ENCODE measurements at places on chromosomes 5 and 9.

GRCh38 chr5:146877178-146877681 lies 1.3 kb downstream of the PPP2R2B start:
- DNase-seq = peak; percentile 12

DNA sequence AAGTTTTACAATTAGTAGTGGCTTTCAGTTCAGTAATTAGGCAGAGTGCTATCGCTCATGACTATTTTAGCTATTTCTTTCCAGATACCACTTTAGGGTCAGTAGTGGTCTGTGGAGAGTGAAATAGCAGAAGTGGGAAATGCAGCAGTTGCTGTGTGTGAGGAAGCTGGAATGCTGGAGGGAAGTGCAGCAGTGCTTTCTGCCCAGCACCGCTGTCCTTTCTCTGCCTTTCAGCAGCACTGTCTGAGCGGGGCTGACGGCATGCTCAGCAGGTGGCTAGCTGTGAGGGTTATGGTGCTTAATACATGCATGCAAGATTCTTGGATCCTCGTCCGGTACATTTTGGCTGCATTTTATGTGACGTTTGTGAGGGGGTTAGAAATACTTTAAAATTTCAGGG lies 213.9 kb downstream of the PBX3 start:
- DNase-seq = no peak

DNA sequence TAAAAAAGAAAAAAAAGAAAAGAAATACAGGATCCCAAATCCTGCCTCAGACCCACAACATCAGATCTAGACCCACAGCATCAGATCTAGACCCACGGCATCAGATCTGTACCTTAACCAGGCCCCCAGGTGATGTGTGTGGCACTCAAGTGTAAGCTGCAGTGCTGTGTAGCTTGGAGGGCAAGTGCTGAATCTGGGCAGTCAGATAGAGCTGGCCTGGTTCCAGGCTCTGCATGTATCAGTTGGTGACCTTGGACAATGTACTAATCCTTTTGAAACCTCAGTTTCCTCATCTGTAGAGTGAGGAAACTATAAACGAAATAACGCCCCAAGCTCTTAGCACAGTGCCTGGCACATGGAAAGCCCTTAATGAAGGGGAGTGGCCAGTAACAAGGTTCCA lies 16.7 kb downstream of the COL15A1 start:
- DNase-seq = no peak

DNA sequence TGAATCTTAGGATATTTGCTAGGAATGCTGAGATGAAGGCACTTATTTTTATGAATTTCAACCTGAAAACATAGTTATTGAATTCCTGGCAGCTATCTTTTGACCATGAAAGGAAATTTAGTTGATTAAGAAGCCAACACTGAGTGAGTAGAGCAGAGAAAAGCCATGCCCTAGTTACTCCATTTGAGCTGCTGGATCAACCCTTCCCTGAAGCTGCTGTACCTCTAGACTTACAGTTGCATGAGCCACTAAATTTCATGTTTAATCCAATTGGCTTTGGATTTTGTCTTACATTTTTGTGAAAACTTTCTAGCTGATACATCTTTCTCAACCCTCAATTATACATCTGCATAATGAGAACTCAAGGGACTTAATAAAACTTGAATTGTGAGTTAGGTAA lies 54.6 kb downstream of the CDC42SE2 start:
- no peak for DNase-seq

DNA sequence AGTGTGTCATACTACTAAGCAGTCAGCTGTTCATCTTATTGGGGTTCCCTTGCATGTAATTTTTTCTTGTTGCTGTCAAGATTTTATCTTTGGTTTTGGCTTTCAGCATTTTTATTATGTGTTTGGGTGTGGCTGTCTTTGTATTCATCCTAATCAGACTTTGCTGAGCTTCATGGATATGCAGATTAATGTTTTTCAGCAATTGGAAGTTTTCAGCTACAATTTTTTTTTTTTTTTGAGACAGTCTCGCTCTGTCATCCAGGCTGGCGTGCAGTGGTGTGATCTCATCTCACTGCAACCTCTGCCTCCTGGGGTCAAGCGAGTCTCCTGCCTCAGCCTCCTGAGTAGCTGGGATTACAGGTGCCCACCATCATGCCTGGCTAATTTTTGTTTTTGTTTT lies 108.8 kb downstream of the BARX1 start:
- DNase-seq = no peak

- no peak for DNase-seq
These were observed 2.3 kb downstream of the DPYSL3 start for GRCh38 chr5:147507480-147508126.

DNA sequence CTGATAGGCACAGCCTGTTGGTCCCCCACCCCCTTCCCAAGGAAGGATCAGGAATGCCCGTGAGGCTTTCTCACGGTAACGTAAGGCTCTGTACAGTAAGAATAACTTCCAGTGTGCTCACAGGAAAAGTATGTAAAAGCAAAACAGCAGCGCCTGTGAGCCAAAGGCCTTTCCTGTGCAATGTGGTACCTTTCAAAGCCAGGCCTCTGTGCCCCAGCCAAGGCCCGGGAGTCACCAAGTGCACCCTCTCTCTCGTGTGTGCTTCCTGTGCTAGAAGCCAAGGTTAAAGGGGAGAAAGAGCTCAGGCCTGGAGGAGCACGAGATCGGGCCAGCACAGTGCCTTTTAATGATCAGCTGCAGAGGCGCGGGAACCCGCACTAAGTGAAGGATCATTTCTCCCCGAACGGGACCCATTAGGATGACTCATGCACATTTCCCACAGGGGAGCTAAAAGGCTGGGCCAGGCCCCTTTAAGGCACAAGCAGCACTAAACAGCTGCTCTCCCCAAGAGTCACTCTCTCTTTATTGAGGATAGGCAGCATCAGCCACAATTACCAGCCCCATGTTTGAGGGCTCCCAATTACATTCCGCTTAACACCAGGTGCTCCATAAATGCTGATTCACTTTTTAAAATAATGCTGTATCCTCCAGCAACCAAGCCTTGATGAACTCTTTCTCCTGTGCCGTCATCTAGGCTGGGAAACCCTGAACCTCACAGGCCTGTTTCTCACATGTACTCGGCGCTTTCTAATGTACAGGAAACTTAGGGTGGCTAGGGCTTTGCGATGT lies 42.8 kb downstream of the SHB start:
- peak; percentile 61 for DNase-seq

DNA sequence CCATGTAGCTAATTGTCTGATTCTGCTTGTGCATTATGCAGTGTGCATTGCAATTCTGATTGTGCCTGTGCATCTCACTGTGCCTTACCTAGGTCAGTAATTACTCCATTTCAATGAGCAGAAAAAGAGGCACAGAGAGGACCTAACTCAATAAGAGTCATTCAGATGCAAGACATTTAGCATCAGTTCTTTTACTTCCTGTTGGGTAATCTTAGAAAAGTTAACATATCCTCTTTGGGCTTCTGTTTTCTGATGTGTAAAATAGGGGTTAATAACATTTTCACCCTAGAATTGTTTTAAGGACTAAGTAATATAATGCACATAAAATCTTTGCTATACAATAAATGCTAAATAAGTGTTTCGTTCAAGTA lies 7.0 kb upstream of the DCTN4 start:
- DNase-seq = no peak

- no peak for DNase-seq
These were observed 55.3 kb upstream of the SLC30A5 start for GRCh38 chr5:69038539-69038938.

- no peak for DNase-seq
These were observed 1.9 kb downstream of the STOM start for GRCh38 chr9:121368138-121368522.

- DNase-seq = no peak
These were observed 140.6 kb upstream of the TLE4 start for GRCh38 chr9:79431019-79431679.

- no peak for DNase-seq
These were observed 101.4 kb upstream of the ACOT12 start for GRCh38 chr5:81495286-81495685.

DNA sequence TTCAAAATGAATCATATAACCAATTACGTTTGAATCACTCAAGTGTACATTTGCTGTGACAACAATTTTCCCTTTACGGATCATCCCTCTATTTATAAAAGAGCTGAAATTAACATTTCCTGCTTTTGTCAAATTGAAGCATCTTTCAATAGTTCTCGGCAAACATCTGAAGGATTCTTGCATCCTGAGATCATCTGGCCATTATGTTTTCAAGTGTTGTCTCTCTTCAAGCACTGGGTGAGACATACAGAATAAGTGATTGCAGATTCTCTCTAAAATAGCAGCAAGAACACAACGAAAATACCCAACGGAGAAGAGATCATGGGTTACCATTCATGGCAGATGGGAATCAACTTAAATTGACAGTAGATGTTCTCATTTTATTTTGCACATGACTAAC lies 283.4 kb upstream of the GRAMD2B start:
- no peak for DNase-seq

DNA sequence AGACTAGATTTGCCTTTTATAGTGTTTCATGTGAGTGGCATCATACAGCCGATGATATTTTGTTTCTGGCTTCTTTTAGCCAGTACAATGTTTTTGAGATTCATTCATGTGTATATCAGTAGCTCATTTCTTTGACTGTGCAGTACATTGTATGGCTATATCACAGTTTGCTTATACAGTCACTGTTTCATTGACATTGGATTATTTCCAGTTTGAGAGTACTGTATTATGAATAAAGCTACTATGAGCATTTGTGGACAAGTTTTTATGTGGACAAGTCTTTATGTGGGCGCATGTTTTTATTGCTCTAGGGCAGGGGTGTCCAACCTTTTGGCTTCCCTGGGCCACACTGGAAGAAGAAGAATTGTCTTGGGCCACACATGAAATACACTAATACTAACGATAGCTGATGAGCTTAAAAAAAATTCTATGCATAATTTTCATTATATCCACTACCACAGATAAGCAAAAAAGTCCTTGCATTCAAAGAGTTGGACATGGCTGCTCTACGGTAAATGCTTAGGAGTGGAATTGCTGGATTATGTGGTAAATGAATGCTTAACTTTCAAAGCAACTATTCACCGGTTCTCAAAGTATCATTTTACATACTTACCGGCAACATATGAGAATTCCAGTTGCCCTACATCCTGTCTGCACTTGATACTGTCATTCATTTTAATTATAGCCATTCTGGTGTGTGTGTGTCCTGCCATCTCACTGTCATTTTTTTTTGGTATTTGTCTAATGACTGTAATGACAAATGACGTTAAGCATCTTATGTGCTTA lies 177.8 kb downstream of the RGS3 start:
- no peak for DNase-seq

GRCh38 chr5:12419075-12419474 lies 514.8 kb upstream of the CTNND2 start:
- DNase-seq = no peak

GRCh38 chr5:113971454-113971853 lies 390.4 kb upstream of the KCNN2 start:
- DNase-seq = no peak

- DNase-seq = no peak
These were observed 92.5 kb downstream of the CEMIP2 start for GRCh38 chr9:71675857-71676165.

DNA sequence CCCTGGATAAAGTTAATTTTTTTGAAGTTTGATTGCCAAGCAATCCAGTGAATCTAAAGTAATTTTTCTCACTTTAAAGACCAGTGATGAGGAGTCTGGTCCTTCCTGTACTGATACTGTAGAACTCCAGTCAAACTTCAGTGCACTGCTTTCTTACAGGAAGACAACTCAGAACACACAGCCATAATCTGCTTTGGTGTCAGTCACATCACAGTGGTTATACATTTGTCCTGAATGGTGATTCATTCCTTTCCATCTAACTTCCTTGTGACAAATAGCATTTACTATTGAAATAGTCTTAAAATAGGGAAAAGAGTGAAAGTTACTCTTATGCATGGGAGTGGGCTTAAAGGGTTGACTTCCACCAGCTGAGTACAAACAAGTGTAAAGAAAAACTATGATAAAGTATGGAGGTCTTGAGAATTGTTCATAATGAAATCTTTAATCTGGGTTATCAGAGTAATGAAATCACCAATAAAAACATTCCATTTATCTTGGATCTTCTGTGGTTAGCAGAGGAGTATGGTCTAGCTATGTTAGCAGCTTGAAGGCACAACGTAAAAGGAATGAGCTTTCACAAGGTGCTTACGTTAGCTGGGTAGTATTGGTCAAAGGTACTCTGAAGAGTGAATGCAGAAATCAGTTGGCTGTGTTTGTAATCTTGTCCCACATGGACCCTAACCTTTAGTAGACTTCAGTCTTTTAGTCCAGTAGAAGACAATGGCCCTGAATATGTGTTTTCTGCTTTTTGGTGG lies 41.5 kb downstream of the DCP2 start:
- no peak for DNase-seq

DNA sequence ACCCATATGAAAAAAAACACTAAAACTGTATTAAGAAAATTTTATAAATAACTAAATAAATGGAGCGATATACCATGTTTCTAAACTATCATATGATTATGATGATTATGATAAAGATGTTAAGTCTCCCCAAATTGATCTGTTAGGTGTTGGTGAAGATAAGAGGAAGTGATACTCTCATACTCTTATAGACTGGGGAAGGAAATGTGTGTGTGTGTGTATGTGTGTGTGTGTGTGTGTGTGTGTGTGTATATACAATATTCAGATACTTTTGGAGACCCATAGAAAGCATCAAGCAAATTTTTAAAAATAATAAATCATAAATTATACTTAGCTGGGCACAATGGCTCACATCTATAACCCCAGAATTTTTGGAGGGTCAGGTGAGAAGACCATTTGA lies 62.9 kb downstream of the TMEM232 start:
- no peak for DNase-seq

DNA sequence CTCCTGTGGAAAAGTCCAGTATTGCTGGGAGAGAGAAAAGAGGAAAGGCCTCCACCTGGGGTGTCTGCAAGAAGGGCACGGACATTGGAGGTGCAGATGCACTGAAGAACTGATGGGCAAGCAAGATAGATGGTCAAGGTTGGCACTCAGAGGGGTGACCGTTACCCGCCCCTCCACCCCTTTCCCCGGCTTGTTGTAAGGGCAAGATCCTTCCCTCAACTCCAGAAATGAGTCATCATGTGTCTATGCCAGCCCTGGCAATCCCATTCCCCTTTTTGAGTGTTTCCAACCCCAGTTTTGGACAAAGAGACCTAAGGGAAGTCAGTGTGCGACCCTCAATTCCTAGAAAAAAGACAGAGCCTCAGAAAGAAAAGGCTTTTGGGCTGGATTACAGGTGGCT lies 34.9 kb upstream of the ATP6V1G1 start:
- no peak for DNase-seq

GRCh38 chr9:38523121-38523520 lies 97.3 kb downstream of the ANKRD18A start:
- no peak for DNase-seq

All from NCI-H446 (cell line).